Testis (tissue), 5 donors: ENCODE measurements at places on chromosomes 12 and 14.

- no peak for DNase-seq
These were observed 42.2 kb downstream of the NDUFA12 start for GRCh38 chr12:94961256-94961824.

- DNase-seq = no peak
These were observed 396.7 kb upstream of the OR4E1 start for GRCh38 chr14:22070119-22070982.

DNA sequence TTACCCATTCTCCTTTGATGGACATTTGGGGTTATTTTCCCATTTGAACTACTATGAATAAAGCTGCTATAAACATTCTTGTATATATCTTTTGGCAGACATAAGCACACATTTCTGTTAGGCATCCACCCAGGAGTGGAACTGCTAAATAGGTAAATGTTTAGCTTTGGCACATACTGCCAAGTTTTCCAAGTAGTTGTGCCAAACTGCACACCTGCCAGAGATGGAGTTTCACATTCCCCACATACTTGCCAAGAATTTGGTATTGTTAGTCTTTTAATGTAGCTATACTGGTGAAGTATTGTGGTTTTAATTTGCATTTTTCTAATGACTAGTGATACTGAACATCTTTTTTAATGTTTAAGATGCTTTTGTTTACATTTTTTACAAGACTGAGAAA, 201.0 kb downstream of the GXYLT1 start:
- DNase-seq = no peak

DNA sequence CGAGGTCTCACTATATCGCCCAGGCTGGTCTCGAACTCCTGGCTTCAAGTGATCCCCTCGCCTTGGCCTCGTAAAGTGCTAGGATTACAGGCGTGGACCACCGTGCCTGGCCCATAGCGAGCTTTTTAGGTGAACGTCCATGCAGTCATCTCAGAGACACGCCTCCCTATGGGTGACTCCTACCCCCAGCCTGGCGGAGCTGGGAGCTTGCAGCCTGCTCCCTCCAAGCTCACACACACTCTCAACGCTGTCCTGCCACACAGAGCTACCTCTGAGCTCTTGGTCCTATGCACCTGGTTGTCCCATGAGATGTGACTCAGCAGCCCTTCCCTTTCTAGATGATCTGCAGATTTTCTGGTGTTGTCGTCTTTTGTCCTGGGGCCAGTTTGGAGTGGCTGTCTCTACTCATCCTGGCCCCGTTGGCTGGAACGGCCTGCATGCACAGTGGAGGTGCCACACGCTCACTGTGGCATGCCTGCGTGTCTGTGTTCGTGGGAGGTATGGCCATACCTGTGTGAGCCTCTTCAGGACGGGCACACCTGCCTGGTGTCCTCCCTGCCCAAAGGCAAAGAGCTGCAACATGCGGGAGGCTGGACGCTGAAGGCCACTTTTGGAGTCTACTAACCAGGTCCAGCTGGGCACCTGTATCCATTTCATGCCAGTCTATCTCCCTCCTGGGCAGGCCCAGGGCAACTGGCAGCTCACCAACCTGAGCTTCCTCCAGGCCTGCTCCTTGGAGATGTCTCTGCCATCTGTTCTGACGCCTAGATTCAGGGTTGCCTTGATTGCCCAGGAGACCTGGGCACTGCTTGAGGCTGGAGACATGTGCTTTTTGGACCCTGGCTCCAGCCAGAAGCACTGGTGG, 18.1 kb downstream of the CABP1 start:
- no peak for DNase-seq

DNA sequence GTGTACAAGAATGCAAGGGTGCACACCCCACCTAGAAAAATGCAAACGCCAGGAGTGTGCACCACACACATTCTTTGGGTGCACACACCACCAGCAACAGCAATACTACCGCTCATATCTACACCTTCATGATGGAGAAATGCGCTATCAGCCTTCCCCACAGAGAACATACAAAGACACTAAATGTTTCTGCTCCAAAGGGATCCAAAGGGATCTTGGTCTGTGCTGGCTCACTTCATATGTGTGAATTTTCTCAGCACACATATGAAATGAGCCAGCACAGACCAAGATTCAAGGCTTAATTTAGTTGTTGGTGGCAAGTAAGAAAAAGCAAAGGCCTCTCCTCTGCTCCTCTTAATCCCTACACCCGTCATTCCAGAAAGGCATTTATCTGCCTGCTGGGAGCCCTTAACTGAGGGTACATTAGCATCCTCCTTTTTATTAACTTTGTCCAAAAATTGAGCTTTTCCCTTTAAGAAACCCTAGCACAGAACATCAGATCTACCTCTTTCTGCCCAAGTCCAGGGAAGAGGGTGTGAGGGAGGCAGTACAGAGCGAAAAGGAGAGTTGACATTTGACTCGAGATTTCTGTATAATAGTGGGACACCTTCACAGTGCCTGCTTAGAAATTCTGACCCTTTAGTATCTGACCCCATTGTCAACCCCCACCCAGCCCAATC, 8.3 kb downstream of the BMP4 start:
- no peak for DNase-seq

GRCh38 chr14:55028066-55028465, 1.0 kb downstream of the SOCS4 start:
- no peak for DNase-seq

DNA sequence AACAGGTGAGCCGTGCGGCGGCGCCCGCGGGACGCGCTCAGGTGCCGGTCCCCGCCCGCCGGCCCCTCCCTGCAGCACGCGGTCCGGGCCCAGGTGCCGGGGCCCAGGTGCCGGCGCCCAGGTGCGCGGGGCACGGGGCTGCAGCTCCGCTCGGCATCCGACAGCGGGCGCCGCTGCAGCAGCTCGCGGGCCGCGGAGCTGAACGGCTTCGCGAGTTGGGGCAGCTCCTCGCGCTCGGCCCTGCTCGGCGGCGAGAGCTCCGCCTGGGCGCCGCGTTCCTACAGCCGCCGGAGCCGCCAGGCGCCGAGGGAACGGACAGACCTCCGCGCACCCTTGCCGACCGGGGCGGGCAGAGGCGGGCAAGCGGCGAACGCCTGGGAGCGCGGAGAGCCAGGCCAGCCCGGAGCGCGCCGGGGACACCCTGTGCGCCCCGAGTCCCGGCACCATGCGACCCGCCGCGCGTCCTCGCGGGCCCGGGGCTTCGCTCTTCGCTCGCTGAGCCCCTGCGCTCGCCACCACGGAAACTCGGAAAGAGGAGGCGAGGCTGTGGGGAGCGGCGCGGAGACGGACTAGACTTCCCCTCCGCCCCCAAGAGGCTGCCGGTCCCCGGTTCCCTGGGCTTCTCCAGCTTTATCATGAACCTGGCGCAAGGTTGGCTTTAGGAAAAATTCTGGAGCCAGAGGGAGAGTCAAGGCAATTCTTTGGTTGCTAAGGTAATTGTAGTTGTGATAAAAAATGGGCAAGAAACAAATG, at the start of gene RGS6:
Gene RGS6 (plus strand): TSS at position 201 of the 753 bp plus-strand sequence.
- DNase-seq = peak; percentile 46

DNA sequence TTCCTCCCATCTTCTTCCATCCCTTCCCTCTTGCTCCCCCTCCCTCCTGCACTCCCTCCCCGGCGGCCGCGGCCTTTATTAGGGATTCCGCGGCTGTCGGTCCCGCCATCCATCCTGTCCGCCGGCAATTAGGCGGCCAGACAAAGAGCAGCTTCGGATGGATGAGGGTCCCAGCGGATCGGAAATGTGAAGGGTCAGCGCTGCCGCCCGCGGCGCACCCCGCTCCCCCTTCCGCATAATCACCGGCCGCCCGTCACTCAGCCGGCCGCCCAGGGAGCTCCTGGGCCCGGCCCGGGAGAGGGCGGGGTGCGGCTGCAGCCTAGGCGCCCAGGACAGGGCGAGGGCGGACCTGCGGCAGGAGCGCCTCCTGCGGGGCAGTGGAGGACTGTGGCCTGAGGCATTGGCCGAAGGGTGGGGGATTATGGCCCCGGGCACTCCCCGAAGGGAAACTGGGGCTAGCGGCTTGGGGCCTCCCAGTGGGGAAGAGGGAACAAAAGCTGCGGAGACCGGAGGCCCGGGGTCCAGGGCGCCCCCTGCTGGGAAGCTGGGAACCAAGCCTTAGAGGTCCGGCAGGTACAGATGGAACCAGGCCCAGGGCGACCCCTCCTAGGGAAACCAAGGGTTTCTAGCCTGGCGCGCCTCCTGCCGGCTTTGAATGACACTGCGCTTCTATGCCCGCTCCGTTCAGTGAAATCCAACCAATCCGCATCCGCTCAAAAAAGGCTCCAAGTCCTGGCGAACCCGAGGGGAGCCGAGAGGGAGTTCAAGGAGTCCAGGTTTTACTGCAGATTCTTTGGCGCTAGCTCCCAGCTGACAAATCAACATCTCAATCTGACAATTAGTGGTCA, 4.4 kb upstream of the DNAJC22 start:
- peak; percentile 90 for DNase-seq

DNA sequence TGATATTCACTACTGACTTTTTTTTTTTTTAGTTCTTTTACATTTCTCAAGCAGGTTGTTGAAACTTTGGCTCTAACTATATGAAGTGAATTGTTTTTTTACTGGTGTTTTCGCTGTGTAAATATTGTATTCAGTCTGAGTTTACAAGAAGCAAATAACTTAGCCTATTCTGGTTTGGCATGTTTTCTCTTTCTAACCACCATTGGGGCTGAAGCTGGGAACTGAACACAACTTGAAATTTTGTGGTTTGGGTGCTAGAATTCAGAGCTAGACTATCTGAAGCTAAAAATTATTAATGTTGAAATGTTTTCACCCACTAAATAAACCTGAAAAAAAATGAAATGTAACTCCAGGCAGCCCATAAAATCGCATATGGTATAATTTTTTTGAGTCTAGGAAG, 37.2 kb downstream of the RAD51B start:
- no peak for DNase-seq

DNA sequence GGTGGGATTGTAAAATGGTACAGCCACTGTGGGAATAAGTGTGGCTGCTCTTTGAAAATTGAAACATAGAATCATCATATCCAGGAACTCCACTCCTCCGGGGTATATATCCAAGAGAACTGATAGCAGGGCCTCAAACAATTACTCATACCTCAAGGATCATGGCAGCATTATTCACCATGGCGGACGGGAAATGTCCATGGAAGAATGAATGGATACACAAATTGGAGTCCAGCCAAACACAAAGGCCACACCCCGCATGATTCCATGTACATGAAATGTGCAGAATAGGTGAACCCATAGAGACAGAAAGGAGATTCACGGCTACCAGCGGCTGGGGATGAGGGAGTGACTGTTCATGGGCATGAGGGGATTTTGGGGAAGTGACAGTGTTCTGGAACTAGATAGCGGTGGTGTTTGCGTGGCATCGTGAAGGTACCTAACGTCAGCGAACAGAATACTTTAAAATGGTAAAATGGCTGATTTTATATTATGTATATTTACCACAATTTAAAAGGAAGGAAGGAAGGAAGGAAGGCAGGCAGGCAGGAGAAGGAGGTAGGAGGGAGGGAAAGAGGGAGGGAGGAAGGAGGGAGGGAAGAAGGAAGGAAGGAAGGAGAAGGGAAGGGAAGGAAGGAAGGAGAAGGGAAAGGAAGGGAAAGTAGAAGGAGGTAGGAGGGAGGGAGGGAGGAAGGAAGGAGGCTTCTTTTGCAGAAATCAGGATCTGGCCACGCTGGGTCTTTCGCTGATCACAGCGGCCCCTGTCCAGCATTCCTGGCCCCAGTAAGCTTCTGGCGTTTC, 14.1 kb upstream of the NCOR2 start:
- no peak for DNase-seq

GRCh38 chr14:33560718-33561431, 390.0 kb downstream of the EGLN3 start:
- no peak for DNase-seq

GRCh38 chr14:102768223-102769048, 8.8 kb upstream of the TRAF3 start:
- no peak for DNase-seq

DNA sequence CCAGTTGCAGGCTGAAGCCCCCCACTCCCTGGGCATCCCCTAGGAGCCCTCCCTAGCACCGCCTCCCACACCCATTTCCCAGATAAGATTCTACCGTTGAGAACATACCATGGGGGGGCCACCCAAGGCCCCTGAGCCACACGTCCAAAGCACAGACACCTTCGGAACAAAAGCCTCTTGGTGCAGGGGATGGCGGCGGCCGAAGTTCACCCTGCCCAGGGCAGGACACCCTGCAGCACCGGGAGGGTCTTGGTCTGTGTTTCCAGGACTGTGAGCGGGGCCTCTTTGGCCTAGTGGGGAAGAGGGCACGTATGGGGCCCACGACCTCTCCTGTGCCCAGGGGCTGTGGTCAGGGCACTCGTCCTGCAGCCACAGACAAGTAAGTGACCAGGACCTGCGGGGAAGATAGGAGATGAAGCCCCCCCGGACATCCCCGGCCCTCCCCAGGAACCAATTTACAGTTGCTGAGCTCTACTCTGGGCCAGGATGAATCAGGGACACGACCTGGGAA, 154.3 kb upstream of the C14orf180 start:
- no peak for DNase-seq

DNA sequence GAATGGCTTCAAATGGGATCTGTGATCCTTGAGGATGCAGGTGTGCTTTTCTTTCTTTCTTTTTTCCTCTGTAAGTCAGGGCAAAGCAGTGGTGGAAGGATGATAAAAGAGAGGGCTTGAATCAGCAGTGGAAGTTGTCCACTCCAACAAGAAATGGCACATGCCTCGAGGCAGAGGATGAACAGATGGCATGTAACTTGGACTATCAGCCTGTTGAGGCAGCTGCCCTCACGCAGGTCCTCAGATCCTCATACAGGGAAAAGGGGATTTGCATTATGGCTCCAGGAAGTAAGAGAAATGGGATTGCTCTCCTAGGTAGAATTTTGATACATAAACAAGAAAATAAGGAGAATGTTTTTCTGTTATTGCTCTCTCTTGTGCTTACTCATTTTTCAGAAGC, 368.0 kb downstream of the FUT8 start:
- no peak for DNase-seq

GRCh38 chr12:57146092-57146491, 1.3 kb downstream of the LRP1-AS start:
- DNase-seq = no peak

DNA sequence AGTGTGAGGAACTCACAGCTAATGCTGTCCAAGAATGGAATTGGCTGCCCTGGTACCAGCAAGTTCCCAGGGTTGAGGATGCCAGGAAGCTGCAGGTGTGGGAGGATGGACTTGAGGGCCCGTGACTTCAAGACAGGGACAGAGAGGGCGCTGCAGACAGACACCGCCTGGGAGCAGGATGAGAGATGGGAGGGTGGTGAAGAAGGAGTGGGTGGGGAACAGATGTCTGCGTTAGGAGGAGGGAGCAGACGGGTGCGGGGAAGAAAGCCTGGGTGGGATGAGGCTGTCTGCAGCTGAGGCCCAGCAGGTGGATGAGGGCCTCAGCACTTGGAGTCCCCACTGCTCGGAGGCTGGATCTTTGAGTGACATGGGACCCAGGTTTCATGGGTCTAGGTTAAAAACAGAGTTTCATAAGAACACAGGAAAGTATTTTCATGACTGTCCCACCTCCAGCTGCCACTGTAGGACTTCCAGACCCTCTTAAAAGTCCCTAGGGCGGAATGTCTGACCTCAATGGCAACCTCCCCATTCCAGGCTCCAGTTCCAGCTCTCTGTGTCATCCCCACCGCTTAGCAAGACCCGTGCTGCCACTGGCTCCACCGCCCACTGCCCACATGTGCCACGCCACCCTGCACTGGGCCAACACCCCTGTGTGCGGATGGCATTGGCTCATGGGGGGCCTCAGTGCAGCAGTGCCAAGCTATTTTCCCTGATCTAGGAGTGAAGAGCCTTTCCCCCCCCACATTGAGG, 70.3 kb upstream of the SCN8A start:
- no peak for DNase-seq
